Calu3 (cell line): ENCODE measurements at places on chromosomes 6 and 20. TPM values are rescaled to one million over a fixed set of nuclear protein-coding genes. Genes with fewer than 3 reads are reported as not detected.
A peak's percentile ranks its signal among the peaks of the same experiment; 100 is the strongest.

LGSN gene
- not detected in 2 replicates for total RNA-seq

OR2J3 gene
- total RNA-seq = not detected in 2 replicates

GRCh38 chr6:26536571-26537159 is 1.5 kb upstream of the HMGN4 start:
- no peaks in the 10 kb centered on the region for H3K27me3 ChIP-seq
- peak overlapping the region; percentile 95 for H3K27ac ChIP-seq
- H3K36me3 ChIP-seq = peaks cover 59% of the 10 kb centered on the region
- peak overlapping the region; percentile 94 for H3K4me3 ChIP-seq

DNA sequence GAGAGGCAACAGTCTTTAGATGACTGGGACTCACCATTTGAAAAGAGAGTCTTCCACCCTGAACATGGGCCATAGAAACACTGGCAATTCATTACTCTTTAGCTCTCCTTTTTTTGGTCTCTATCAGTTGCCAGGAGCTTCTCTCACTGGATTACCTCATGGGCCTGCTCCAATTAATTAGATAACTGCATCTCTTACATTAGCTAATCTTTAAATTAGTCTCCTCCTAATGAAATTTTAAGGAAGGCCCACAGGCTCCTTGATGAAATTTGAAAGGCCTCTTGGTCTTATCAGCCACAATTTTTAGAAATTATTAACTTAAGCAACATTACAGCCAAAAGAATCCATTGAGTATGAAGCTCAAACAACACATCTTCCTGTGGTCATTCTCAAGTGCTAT is 184.4 kb downstream of the UNC5CL start:
- peaks cover 50% of the 10 kb centered on the region for H3K27me3 ChIP-seq
- H3K4me1 ChIP-seq = no peaks in the 10 kb centered on the region
- DNase-seq = no peak
- H3K36me3 ChIP-seq = no peaks in the 10 kb centered on the region

DNA sequence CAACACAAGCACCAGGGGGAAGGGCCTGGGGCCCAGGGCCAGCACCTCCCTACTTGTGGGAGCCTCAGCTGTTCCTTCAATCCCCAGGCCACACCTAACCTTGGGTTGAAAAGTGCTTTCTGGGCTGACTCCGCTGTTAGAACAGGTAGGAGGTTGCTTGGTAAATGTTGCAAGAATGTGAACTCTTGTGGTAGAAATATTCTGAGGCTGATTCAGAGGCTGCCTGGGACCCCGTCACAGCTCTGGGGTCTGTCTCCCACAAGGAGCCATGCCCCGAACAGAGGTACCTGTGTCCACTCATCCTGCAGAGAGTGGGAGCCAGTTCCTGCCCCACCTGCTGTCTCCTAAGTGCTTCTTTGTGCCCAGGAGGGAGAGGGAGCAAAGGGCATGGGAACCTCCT is 14.4 kb upstream of the MAS1L start:
- H3K27me3 ChIP-seq = no peaks in the 10 kb centered on the region
- H3K36me3 ChIP-seq = no peaks in the 10 kb centered on the region
- H3K27ac ChIP-seq = no peak overlapping the region
- H3K4me3 ChIP-seq = no peak overlapping the region
- peaks cover 10% of the 10 kb centered on the region for H3K4me1 ChIP-seq

PHACTR3 gene
- total RNA-seq = 10.0 and 12.0 TPM in 2 replicates

- no peak for DNase-seq
- H3K4me1 ChIP-seq = no peaks in the 10 kb centered on the region
- H3K27me3 ChIP-seq = no peaks in the 10 kb centered on the region
- no peaks in the 10 kb centered on the region for H3K36me3 ChIP-seq
Observed at GRCh38 chr20:12614764-12615163, 394.0 kb upstream of the SPTLC3 start.

- DNase-seq = no peak
- H3K27me3 ChIP-seq = no peaks in the 10 kb centered on the region
- no peaks in the 10 kb centered on the region for H3K36me3 ChIP-seq
- no peak overlapping the region for H3K27ac ChIP-seq
Observed at GRCh38 chr6:140966676-140967075, 1166.0 kb upstream of the GJE1 start.

DNA sequence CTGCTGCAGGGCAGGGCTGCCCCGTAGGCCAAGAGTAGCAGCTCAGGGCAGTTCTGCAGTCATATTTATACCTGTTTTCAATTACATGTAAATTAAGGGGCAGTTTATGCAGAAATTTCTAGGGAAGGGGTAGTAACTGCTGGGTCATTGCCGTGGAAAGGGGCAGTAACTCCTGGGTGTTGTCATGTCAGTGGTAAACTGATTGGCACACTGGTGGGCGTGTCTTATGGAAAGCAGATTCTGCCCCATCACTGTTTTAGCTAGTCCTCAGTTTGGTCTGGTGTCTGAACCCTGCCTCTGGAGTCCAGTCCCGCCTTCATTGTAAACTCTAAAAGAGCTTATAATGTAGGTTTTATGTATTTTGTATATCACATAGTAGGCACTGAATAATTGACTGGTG is 22.1 kb downstream of the MAP3K4 start:
- no peak for DNase-seq
- H3K4me1 ChIP-seq = peaks cover 11% of the 10 kb centered on the region
- H3K36me3 ChIP-seq = no peaks in the 10 kb centered on the region
- H3K27ac ChIP-seq = no peak overlapping the region

- DNase-seq = peak; percentile 15
- peaks cover 100% of the 10 kb centered on the region for H3K27me3 ChIP-seq
- no peak overlapping the region for H3K4me3 ChIP-seq
- no peaks in the 10 kb centered on the region for H3K4me1 ChIP-seq
- H3K36me3 ChIP-seq = no peaks in the 10 kb centered on the region
- H3K27ac ChIP-seq = no peak overlapping the region
Observed at GRCh38 chr20:43238833-43239232, 49.1 kb upstream of the PTPRT start.

RGS17 gene
- 0.64 and 0.78 TPM in 2 replicates for total RNA-seq

DNA sequence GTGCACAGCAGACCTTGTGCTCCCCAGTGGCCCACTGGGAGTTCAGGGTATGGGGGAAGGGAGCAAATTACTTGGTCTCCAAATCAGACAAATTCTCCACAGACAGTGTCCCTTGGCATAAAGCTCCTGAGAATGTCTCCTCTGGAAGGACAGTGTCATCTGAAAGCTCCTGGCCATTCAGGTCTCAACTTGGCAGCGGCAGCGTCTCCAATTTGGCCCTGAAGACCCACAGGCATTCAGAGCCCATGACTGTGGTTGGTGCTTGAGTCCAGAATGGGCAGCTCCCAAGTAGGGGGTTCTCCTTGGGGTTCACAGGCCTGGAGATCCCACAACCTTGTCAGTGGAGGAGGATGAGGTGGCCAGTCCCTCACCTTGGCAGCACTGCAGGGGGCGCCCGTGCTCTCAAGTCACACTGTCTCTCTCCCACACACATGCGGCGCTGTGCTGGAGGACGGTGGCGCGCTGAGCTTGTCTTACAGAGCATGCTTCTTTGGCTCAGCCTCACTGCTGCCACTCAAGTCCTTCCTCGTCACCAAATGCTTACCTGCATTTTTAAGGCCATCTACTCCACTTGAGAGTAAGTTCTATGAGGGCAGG is 20.7 kb downstream of the DYNLRB1 start:
- H3K36me3 ChIP-seq = peaks cover 63% of the 10 kb centered on the region
- DNase-seq = no peak
- no peak overlapping the region for H3K4me3 ChIP-seq
- H3K4me1 ChIP-seq = peaks cover 6% of the 10 kb centered on the region
- no peaks in the 10 kb centered on the region for H3K27me3 ChIP-seq

DNA sequence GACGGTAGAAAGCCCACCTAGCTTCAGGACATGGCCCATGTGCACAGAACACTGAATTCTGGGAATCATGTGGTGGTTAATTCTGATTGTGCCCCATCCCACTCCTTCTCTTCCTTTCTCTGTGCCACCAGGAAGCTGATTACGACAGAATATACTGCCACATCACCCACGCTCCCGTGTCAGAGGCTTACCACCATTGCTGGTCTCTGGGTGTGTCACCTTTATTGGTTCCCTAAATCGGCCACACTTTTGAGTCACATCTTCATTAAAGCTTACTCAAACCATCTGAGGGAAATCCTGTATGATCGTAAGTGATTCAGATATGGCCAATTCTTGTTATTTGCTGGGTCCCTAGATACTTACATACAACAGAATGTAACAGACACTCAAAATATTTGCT is 3.1 kb downstream of the TRMT6 start:
- no peak for DNase-seq
- no peak overlapping the region for H3K4me3 ChIP-seq
- H3K27me3 ChIP-seq = no peaks in the 10 kb centered on the region
- H3K27ac ChIP-seq = no peak overlapping the region
- H3K4me1 ChIP-seq = peaks cover 10% of the 10 kb centered on the region
- peaks cover 56% of the 10 kb centered on the region for H3K36me3 ChIP-seq

KLHDC3 gene
- 85.9 and 95.7 TPM in 2 replicates for total RNA-seq

GRCh38 chr20:54292185-54292584 is 84.3 kb downstream of the PFDN4 start:
- no peaks in the 10 kb centered on the region for H3K36me3 ChIP-seq
- H3K4me1 ChIP-seq = peaks cover 15% of the 10 kb centered on the region
- no peak overlapping the region for H3K4me3 ChIP-seq
- no peaks in the 10 kb centered on the region for H3K27me3 ChIP-seq
